NCI-H1694 (cell line): ENCODE measurements at places on chromosomes 13 and 19.

- DNase-seq = no peak
Observed at GRCh38 chr13:110434629-110435028, 126.9 kb downstream of the RAB20 start.

GRCh38 chr19:10915130-10916091 lies 13.0 kb downstream of the YIPF2 start:
- DNase-seq = no peak

GRCh38 chr19:56477429-56478338 lies 539 bp upstream of the ZNF667 start:
- no peak for DNase-seq

DNA sequence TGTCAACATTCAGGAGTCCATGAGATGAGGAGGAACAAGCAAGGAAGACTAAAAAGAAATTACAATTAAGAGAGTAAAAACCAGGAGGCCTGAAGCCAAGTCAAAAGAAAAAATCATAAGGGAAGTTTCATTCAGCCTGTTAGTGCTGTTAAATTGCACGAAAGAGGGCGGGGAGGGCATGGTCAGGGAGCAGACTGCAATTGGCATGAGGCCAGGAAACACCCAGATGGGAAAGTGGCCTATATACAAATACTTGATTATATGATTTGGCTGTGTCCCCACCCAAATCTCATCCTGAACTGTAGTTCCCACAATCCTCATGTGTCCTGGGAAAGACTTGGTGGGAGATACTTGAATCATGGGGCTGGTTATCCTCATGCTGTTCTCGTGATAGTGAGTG lies 43.9 kb downstream of the TNFSF13B start:
- DNase-seq = peak; percentile 28

- no peak for DNase-seq
Observed at GRCh38 chr13:41606646-41607045, 149.3 kb downstream of the RGCC start.

DNA sequence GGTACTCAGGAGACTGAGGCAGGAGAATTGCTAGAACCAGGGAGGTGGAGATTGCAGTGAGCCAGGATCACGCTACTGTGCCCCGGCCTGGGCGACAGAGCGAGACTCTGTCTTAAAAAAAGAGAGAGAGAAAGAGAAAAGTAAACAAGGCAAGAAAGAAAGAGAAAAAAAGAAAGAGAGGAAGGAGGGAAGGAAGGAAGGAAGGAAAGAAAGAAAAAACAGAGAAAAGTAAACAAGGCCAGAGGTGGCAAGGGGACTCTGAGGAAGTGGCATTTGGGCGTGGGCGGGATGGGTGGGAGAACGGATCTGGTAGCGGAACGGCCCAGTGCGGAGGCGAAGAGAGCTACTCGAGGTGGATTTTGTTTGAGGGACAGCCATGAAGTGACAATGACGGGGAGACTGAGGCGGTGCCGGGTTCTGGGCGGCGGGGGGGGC lies 7.5 kb upstream of the ARRDC2 start:
- no peak for DNase-seq

DNA sequence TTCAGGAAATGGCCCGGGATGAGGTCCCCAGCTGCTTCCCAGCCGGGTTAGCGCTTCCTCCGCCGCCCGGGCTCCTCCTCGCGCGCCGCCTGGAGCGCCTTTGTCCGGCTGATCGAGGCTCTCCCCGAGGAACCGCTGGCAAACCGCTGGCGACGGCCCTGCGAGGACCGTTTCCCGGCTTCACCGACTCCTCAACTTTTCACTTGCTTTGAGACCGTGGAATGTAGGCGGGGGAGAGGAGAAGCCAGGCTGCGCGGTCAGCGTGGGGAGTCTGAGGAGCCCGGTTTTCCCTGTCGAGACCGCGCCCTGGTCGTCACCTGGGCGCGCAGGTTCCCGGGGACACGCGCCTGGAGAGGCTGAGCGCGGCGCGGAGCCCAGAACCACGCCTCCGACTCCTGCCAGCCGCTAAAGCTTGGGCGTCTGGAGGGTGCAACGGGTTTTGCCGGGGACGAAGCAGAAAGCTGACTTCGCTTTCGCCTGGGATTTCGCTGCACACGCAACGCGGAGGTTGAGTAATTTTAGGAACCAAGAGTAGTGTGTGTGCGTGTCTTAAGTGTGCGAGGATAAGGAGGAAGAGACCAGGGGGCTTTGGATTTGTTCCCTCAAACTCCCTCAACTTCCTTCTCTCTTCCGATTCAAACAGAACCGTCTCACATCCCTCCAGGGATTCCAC lies 7.3 kb upstream of the DGKH start:
- no peak for DNase-seq

DNA sequence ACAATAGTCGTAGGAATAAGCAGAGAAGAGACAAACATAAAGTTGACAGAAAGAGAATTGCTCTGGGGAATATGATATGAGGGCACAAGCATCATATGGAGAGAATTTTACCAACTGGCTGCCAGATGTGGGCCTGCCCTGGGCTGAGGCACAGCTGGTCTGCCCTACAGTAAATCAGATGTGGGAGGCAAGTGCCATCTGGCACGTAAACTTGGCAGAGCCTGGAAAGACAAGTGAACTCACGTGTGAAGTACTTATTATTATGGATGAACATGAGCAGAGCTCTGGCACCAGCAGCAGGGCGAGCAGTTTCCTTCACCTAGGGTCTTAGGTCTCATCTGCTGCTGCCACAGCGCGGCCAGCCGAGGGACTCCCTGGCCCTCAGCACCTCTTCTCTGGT lies 20.6 kb downstream of the PCDH8 start:
- DNase-seq = peak; percentile 95

DNA sequence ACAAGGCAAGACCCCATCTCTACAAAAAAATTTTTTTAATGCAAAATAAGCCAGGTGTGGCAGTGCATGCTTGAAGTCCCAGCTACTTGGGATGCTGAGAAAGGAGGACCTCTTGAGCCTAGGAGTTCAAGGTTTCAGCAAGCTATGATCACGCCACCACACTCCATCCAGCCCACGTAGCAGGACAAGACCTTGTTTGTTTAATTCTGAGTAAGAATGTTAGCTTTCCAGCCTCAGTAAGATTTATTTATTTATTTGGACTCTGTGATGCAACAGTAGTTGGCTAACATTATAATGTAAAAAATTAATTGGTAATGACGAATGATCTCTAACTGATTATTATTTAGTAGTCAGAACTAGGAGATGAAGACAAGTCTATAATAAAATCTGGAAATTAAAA lies 23.3 kb downstream of the N4BP2L2 start:
- no peak for DNase-seq

GRCh38 chr19:44553478-44554171 lies 24.1 kb upstream of the CEACAM20 start:
- no peak for DNase-seq

DNA sequence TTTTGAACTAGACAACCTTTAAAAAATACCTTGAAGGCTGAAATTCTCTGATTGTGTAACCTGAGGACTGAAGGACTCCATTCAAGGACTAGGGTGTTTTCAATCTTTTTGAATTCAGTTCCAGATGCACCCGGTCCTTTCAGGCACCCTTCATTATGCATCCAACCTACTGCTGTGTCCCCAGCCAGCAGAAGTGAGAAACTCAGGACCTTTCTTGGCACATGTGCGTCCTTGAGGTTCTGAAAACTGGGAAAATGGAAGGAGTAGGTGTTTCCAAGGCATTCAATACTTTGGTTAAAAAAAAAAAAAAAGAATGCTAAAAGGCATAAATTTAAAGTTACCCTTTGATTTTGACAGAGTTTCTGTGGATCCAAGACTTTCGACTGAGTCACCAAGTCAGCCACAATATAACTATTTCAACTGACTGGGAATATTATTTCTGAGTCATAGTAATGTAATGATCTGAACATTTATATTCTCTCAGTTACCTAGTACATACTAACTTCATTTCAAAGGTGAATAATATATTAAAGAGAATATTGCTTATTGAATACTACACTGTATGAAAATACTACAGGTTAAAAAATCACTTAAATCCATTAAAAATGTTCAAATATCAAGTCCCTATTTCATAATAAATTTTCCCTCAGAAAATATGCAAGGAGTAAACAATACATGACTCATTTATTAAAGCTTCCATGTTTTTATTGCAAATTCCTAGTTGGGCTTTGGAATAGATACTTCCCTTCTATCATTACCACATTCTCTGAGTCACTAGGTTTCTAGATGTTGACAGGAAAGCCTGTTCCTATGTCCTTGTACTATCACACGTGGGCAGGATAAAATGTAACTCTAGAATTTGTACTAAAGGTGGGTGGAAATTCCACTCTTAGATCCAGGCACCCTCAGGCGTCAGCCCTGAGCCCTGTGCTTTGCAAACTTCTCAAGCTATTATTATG lies 2.4 kb upstream of the ITGBL1 start:
- DNase-seq = no peak

DNA sequence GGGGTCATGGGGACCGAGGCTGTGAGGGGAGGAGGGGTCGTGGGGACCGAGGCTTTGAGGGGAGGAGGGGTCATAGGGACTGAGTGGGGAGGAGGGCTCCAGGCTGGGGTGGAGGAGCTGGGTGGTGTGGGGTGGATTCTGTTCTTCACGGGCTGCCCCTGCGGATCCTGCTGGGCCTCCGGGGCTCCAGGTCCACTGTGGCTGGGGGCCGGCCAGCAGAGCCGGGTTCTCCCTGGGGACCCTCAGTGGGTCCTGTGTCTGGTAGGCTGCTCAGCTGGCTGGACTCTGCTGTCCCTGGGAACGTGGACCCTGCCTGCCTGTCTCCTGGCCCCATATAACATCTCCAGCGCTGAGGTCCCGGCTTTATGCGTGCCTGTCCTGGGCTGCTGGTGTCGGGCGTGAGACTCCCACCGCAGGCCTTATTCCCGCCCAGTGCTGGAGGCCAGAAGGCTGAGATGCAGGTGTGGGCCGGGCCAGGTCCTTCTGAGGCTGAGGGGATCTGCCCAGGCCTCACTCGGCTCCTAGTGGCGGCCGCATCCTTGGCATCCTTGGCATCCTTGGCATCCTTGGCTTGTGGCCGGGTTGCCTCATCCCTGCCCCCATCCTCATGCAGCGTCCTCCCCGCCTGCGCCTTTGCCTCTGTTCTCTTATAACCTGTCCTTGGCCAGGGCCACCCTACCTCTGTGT lies 19.8 kb upstream of the GNA15 start:
- no peak for DNase-seq

DNA sequence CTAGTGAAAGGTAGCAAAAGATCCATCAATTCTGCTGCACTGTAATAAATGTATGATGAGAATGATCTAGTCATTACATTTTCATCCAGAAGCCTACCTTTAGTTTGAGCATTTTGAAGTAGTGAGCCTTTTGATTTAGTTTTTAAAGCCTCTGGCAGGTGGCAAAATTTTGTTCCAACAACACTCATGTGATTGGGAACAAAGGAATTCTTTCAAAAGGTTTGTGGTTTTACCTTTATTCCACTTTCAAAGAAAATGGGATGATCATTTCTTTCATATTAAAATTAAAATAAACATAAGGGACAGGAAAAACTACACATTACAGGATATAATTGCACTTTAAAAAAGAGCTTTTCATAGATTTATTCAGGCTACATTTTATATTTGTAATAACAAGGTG lies 260.2 kb downstream of the DACH1 start:
- no peak for DNase-seq
